SIG-M5 (cell line): ENCODE measurements at places on chromosomes 5 and 9.

DNA sequence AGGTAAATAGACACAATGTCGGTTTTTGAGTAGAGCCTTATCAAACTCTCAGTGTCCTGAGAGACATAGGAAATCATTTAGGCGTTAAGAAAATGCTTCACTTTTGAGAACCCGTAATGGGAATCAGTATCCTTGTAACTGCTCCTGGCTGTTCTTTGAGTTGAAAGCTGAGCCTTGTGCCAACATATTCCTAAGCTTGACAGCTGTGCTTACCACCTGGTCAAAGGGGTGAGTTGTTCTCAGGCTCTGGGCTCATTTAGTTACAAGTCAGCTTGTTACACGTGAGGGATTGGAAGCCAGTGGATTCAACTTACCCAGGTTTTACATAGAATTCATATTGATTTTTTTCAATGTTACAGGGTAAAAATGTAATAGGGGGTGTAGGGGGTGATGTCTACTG is 145.9 kb downstream of the GABRB2 start:
- DNase-seq, result no peak

GRCh38 chr5:38167562-38167996 is 90.8 kb upstream of the EGFLAM start:
- no peak for DNase-seq

DNA sequence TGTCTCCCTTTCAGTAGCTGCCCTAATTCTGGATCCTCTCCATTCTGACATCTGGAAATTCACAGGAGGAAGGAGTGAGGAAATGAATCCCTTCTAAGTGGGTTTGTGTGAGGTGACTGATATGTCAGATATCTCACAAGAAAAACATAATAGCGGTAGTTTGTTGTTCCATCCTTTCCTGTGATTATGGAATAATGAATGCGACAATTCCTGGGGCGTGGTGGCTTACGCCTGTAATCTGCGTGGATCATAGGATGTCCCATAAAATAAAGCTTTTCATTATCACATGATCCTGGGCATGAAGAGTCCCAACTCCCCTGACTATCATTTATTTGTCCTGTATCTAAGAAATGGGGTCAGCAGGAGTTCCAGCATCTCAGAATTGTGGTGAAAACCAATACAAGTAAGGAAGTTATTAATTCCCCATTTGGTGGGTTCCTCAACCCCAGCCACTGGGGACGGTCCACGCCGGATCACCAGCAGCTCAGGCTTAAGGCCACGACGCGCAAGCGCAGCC is 375 bp upstream of the C5orf24 start:
- no peak for DNase-seq

- DNase-seq, result no peak
Observed at GRCh38 chr9:129458663-129459546, 162.0 kb downstream of the C9orf50 start.

DNA sequence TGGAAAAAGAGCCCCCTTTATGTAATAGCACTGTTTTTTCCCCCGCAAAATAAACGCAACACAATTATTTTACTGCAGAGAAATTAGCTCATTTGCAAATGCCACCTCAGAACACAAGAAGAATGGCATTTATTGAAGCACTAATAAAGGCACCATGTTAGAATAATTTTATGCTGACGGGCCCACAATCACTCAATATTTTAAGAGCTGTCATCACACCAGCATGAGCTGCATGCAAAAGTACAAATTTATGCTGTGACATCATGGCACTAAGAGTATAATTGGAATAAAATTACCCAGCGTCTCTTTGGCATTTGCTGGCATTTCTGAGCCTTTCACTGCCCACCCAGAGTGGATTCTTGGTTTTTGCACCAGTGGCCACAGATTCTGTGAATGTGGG is 364.6 kb downstream of the TLE4 start:
- no peak for DNase-seq

DNA sequence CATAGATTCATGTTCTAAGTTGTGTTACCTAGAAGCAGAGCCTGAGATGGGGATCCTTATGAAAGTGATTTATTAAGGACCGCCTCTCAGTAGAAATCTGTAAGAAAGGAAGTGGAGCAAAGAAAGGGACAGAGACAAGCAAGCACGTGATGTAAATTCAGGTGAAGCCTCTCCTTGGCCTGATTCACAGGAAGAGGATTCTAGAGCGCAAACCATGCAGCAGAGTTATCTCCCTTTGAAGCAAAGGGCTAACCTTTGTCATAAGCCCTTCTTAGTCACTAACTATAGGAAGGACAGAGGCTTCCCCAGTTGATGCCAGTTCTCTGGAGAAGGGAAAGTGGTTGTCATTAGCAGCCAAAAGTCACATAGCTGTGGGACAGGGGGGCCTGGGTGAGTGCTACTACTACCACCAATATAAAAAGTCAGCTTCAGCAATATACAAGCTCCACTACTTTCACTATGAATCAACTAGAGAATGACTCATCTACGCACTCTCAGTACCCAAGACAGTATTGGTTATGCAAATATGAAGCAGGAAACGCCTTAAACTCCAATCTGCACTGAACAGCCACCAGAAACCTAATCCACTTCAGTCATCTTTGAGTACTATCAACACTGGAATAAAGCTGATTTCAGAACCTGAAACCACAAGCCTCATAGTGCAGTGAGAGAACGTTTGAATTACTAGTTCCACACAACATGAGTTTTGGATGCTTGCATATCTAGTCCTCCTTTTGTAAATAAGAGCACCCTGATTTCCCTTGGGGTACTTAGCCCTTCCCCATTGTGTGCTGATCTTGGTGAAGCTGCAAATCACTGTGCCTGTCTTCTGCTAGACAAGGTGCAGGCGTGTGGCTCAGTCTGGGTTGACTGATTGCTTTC is 162.7 kb downstream of the ZNF608 start:
- no peak for DNase-seq
